ENCODE measurements at places on chromosomes 2 and 18.

GRCh38 chr2:215724146-215724545 lies 288.3 kb upstream of the FN1 start:
- no peak for DNase-seq

DNA sequence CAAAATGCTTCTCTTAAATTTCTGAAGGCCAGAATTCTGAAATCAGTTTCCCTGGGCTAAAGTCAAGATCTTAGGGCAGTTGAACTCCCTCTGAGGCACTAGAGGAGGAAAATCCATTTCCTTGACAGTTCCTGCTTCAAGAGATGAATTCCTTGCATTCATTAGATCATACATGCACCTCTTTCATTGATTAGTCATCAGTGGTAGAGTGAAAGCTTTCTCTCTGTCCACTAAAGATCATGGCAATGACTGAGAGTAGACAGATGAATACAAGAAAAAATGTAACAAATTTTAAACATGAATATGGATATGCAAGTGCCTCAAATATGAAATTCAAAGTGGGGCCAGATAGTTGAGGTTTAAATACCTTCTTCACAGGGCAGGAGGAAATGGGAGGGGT lies 693.4 kb upstream of the TMEFF2 start:
- no peak for DNase-seq

- DNase-seq: peak; percentile 7
These were observed 15.2 kb upstream of the CHRNA1 start for GRCh38 chr2:174779361-174779928.

GRCh38 chr18:9772847-9773677 lies 65.0 kb downstream of the RAB31 start:
- no peak for DNase-seq

GRCh38 chr18:25560369-25560768 lies 208.4 kb upstream of the ZNF521 start:
- DNase-seq: no peak

DNA sequence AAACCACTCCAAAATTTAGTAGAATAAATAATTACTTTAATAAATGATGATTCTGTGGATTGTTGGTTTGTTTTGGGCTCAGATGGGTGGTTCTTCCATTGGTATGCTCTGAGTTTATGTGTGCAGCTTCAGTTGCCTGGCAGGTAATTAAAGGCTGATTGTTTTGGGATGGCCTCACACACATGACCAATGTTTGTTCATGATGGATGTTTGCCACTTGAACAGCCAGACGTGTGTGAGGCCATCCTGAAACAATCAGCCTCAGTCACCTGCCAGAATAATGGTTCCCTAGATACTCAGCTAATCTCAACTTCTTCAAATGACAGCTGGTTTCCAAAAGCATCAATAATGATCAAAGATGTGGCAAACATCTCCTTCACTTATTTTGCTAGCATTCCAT lies 352.5 kb upstream of the GULP1 start:
- DNase-seq: no peak

- DNase-seq: no peak
These were observed 630 bp downstream of the PPM1G start for GRCh38 chr2:27408601-27409320.

DNA sequence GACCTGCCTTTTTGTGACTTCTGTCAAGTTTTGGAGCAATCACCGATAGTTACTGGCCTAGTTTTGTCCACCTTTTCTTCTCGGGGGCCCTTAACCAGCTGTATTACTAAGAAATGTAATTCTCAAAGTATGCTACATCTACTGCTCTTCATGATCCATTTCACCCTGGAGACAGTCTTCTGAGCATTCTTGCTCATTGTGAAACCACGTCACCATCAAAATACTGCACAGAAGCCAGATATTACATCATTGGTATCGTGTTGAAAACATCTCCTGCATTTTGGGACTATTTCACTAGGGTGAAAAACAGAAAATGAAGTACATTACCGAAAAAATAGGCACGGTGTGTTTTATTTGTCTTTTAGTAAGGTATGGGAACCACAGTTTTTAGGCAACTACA lies 11.7 kb downstream of the LYPD6B start:
- no peak for DNase-seq

- no peak for DNase-seq
These were observed 250.7 kb downstream of the GBX2 start for GRCh38 chr2:235917506-235917905.

DNA sequence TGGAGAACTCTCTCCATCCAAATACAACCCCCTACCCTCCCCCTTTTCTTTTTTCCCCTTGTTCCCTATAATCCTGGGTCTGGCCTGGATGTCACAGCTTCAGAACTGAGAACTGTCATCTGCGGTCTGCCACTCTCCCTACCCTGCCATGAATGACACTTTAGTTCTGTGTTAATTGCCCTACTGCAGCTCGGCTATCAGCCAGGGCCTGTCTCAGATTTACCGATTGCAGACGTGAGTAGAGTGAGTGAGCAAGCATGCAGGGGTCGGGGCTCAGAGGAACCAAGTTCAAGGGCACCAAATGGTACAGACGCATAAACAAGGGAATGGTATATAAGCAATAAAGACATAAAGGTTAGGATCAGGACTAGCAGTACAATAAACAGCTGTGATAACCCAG lies 967.8 kb downstream of the BCL11A start:
- DNase-seq: no peak

GRCh38 chr18:51275712-51276476 lies 78.4 kb upstream of the MEX3C start:
- no peak for DNase-seq

- no peak for DNase-seq
These were observed at the start of gene VIL1 for GRCh38 chr2:218418717-218419458. Gene VIL1 (plus strand): TSS chr2:218419123. CDS start chr2:218423779, 4,656 bp downstream.

DNA sequence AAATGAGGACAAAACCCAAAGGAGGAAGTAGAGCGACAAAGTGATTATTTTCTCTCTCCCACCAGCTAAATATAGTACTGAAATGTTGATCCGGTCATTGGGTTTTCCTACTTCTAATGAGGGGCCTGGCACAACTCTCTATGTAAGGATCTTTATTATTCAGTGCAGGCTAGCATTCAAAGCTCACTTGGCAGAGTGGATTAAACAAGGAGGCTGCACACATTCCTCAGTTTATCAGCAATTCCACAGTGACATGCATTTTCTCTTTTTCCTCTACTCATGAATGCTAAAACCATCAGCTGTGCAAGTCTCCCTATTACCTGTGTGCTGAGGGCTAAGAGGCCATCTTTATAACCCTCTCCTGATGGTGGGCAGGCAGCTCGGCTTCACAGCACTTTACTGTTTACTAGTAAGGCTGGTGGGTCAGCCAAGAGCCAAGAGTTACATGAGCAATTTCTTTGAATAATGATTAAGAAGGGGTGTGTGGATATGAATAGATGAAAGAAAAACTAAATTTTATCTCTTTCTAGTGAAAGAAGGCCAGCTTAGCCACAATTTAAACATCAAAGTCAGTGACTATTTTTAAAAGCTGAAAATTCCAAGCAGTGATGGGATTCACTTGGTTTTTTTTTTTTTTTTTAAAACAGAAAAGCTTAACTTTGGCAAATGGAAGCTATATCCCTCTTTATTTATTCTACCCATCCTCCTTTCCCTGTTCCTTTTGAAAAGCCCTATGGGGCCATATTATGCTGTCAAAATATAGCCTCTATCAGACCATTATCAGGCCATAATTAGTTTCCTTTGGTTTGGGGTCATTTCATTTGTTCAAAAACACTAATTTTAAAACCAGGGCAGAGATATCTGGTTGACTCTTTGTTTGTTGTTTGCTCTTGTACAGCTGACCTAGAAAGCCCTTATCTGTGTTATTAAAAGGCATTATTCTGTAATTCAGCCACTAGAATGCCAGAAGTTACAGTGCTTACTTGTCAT lies 111.0 kb downstream of the RBM43 start:
- no peak for DNase-seq

DNA sequence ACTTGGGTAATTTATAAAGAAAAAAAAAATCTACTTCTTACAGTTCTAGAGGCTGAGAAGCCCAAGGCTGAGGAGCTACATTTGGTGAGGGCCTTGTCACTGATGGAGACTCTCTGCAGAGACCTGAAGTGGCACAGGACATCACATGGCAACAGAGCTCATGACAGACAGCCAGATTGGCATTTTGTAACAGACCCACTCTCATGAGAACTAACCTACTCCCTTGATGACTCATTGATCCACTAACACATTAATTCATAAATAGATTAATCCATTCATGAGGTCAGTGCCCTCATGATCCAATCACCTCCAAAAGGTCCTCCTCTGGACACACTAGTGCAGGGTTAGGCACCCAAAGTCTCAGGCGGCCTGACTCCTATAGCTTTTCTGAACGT lies 318.4 kb downstream of the GULP1 start:
- DNase-seq: no peak

DNA sequence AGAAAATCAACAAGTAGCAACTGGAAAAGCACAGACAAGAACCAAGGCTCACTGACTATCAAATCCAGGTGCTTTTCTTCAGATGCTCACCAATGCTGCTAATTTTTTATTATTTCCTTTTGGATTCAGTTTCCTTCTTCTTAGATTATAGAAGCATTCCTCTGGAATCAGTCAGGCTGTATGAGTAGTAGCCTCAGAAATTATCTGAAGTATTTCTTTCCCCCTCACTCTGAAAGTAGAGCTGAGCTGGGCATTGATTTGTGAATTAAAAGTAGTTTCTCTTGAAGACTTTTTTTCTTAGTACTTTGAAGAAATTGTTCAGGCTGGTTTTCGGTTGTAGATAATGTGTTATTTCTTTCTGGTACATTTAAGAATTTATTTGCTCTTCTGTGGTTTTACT lies 273.7 kb downstream of the NOL4 start:
- no peak for DNase-seq

- DNase-seq: no peak
These were observed 227.6 kb downstream of the ASXL3 start for GRCh38 chr18:33805592-33805991.

- peak; percentile 85 for DNase-seq
These were observed 49.9 kb downstream of the MTCL1 start for GRCh38 chr18:8754995-8755960.

- no peak for DNase-seq
These were observed 871.0 kb downstream of the EPHA4 start for GRCh38 chr2:220701115-220701514.

DNA sequence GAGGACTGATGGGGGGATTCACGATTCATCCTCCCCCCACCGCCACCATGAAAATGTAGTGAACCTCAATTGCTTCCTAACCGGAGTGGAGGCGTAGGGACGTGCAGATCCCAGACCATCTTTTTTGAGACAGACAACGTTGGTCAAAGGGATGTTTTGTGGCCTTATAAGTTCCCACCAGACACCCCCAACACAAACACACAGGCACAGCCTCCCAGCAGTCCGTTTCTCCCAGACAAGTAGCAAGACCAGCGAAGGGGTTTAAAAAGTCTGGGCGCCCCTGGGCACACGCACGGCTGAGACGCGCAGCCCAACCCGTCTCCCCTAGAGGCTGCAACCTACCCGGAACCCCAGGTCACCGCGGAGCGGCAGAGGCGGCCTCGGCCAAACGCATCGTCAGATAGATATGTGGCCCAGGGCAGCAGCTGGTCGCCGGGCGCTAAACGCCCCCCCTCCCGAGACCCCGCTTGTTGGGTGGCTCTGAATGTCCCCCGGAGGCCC lies 1.3 kb downstream of the GBX2 start:
- DNase-seq: no peak

DNA sequence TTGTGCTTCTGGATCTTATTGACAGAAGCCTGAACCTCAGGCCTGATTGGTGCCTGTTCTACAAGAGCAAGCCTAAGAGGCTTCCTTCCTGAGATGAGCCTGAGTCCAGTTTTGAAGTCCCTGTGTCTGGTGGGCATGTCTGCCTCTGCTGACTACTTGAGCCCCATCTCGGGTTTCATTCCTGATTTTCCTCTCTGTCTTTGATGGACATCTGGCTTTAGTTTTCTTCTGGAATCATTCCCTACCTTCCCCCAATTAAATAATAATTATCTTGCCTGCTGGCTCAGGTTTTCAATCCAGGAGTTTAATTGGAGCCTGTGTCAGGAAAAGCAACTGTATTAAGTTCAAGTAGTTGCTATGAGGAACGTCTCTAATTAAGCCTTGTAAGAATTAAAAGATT lies 135.5 kb upstream of the MC4R start:
- no peak for DNase-seq

GRCh38 chr2:62471816-62472215 lies 34.2 kb downstream of the TMEM17 start:
- DNase-seq: no peak

DNA sequence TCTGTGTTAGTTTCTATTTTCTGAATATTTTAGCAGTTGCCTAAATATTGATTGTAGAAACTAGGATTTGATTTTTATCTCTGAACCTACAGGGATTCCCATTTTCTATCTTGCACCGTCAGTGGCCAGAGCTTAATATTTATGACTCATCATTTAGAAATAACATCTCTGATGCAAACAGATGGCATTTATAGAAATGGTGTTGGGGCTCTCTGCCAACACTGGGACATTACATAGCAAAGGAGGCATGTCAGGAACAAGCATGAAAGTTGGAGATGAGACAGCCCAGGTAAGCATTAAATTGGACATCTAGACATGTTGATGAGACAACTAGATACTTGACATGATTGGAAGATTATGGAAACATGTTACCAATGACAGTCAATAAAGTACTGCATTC lies 165.3 kb upstream of the SYT4 start:
- DNase-seq: no peak

GRCh38 chr2:3282056-3282998 lies 95.3 kb downstream of the EIPR1 start:
- DNase-seq: no peak

GRCh38 chr2:75221862-75222261 lies 22.5 kb upstream of the TACR1 start:
- no peak for DNase-seq

DNA sequence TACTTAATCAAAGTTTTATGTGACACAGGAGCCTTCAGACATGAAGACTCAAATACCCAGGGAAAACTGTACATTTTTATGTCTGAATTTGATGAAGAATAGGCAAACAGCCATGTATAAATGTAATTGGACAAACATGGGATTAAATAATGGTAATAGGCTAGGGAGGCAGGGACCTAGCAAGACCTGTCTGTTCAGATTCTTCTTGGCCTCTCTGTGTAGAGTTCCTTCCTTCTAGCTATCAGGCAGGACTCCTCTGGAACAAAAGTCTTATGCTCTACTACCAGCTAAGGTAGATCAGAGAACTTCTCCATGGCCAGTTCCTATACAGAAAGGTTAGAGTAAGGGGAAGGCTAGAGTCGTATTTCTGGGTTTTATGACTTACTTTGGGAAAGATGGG lies 9.5 kb upstream of the PARD3B start:
- DNase-seq: no peak

GRCh38 chr2:54899576-54900200 lies 150.6 kb downstream of the RTN4 start:
- no peak for DNase-seq
